ENCODE measurements at places on chromosomes 11 and 22.
A peak's percentile ranks its signal among the peaks of the same experiment; 100 is the strongest.

DNA sequence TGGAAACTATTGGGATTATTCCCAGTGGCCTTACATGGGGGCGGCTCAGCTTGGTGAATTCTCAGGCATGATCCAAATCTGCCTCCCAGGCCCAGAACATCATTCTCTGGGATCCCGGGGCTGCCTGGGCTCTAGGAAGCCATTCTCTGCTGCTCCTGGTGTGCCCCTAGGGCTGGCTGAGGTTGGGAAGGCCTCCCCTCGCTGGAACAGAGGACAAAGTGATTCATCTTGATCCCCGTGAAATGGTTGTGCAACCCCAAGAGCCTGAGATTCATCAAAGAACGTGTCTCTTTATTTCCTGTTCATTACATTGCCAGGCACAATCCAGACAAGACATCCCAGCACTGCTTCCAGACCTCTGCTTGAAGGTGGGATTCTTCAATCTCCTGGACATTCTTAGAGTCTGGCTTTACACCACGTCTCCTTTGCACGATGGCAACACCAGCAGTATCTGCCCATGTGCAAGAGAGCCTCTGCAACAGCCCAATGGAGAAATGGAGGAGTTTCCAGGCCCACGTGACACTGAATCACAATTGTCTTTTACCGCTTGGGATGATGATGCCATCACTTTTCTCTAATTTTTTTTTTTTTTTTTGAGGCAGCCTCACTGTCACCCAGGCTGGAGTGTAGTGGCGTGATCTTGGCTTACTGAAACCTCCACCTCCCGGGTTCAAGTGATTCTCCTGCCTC lies 52.3 kb downstream of the TST start:
- DNase-seq: no peak

GRCh38 chr22:37484480-37485394 lies 1.4 kb downstream of the MFNG start:
- DNase-seq: no peak

DNA sequence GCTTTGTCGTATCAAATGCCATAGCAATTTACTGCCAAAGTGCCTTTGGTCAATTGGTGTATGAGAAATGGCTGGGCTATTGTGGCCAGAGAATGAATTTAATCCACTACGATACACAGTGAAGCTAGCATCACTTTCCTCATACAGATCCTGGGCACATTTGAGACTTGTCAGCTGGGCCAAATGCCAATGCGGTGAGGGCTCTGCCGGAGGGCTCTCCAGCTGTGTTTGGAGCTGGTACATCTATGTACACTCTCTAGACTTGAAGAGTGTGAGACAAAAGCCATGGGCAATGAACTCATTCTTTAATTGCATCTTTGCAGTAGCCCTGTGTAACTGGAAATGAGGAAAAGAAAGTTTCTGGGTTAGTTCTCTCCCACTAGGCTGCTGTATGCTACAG lies 1052.9 kb downstream of the NTM start:
- no peak for DNase-seq

GRCh38 chr11:69369945-69370344 lies 76.0 kb downstream of the MYEOV start:
- DNase-seq: no peak

- no peak for DNase-seq
Observed at GRCh38 chr11:45806937-45807791, 2.2 kb downstream of the SLC35C1 start.

DNA sequence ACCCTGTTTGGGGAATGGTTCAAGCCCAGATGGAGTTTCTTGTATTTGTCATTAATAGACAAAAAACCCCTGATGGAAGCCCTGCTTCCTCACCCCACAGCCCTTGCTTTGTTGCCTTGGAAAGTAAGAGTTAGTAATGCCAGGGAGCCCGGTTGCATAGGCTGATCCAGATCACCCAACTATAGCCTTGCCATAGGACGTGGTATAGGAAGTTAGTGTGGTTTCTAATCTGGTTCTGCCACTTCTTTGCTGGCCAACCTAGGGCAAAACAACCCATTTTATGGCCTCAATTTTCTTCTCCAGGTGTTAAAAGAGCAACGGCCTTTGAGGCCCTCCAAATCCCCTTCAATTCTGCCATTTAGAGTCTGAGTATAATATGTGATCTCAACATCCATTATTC lies 97.9 kb downstream of the STIM1 start:
- no peak for DNase-seq

DNA sequence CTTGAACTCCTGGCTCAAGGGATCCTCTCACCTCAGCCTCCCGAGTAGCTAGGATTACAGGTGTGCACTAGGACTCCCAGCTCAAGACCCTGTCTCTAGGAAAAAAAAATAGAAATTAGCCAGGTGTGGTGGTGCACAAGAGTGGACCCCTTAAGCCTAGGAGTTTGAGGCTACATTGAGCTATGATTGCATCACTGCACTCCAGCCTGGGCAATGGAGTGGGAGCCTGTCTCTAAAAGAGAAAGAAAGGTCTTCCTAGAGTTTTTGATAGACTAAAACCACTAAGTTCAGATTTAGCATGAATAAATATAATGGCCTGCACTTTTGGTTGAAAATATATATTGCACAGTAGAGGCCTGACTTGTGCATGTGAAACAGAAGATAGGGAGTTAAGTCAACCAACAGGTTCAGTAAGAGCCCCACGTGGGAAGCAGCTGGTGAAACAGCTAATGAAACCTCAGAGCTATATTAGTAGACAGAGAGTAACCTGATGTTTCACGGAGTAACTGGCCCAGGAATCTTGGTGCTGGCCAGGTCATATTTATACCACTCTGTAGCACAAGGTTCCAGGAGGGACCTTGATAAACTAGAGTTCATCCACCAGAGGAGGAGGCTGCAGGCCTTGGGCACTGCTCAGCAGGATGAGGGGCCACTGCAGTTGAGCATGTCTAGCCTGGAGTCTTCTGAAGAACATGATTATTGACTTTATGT lies 4.6 kb upstream of the MICAL3 start:
- no peak for DNase-seq

GRCh38 chr11:125102510-125102909 lies 8.9 kb downstream of the TMEM218 start:
- DNase-seq: no peak

- peak; percentile 57 for DNase-seq
Observed at GRCh38 chr11:91248199-91248807, 976.3 kb upstream of the FAT3 start.

DNA sequence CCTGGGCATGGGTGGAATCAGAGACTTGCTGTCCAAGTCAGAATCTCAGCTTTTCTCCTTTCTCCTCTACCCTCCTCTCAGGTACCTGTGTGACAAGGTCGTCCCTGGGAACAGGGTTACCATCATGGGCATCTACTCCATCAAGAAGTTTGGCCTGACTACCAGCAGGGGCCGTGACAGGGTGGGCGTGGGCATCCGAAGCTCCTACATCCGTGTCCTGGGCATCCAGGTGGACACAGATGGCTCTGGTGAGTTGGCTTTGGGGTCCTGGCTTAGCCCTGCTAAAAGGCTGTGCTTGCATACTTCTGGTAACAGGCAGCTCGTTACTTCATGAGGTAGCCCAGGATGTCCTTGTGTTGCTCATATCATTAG lies 10.7 kb downstream of the MCM5 start:
- DNase-seq: no peak

GRCh38 chr11:15101072-15101709 lies 13.5 kb upstream of the INSC start:
- DNase-seq: peak; percentile 54

GRCh38 chr11:61126256-61126655 lies 24.0 kb downstream of the CD5 start:
- DNase-seq: no peak

DNA sequence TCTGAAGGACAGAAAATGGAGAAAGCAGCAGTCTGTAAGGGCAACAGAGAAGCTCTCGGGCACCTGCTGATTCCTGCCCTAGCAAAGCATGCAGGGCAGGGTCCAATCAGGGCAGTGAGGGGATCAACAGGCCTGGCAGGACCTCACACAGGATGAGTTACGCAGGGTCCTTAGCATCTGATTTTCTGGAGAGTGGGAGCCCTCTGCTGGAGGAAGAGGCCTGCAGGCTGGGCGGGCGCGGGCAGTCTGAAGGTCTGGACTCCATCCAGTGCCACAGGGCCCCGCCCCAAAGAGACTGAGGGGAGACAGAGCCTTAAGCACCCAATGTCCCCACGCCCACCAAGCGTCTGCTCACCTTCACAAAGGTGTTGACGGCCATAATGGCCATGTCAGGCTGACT lies 28.9 kb downstream of the AP1B1 start:
- peak; percentile 56 for DNase-seq

- no peak for DNase-seq
Observed at GRCh38 chr11:66904561-66904960, 47.7 kb downstream of the LRFN4 start.

DNA sequence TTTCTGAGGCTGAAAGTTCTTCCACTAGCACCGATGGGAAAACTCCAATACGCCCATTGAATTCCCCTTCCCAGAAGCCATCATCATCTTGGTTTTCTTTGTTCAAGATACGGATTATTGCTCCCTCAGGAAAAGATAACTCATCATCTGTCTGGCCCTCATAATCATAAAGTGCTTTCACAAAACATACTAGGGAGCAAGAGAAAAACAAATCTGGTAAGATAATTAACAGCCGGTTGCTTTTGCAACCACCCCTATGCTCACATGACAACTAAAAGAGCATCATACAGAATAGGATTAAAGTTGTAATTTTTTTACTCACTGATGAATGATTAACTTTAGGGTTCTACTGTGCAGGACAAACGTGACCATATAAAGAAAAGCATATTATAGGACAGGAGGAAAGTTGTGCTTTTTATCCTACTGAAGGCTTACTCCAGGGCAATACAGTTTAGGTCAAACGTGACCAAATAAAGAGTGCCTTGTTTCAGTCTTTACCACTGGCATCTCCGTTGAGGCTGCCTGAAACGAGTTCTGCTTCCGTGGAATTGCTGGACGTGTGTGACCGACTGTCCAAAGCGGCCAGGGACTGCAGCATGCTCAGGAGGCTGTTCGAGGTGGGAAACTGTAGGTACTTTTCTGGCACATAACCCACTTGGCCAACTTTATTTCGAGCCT lies 28.6 kb downstream of the ATG16L2 start:
- DNase-seq: no peak

DNA sequence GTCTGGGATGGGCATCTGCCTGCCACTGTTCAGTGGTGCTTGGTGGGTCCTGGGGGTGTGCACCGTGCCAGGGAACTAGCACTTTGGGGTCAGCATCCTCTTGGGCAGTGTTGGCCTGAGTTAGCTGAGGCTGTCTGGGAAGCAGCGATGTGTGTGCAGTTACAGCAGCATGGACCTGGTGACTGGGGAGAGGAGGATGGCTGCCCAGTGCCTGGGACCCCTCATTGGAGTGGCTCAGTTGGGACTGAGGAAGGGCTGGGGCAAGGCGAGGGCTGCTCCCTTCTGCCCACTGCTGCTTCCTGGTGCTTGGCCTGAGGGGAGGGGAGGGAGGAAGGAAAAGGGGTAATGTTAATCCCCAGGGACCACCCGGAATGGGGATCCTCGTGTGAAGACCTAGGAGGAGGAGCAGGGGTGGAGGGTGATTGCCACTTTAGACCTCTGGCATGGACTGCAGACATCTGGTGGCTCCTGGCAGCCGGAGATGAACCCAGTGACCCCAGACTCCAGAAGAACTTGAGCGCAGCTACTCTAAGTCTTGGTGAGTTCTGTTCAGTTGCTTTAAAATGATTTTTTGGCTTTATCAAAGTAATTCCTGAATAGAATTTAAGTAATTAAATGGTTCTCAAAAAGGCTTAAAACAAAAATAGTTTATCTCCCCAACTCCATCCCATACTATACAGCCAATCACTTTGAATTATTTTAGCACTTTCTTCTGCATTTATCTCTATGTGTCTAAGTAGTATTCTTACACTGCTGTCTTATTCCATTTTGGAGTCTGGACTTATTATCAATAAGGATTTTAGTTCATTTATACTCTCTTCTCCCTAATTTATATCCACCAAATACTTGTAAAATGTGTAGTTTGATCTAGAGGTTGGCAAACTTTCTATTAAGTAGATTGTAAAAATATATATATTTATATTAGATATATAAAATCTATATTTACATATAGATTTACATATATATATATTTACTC lies 15.4 kb upstream of the TMEM191C start:
- no peak for DNase-seq

DNA sequence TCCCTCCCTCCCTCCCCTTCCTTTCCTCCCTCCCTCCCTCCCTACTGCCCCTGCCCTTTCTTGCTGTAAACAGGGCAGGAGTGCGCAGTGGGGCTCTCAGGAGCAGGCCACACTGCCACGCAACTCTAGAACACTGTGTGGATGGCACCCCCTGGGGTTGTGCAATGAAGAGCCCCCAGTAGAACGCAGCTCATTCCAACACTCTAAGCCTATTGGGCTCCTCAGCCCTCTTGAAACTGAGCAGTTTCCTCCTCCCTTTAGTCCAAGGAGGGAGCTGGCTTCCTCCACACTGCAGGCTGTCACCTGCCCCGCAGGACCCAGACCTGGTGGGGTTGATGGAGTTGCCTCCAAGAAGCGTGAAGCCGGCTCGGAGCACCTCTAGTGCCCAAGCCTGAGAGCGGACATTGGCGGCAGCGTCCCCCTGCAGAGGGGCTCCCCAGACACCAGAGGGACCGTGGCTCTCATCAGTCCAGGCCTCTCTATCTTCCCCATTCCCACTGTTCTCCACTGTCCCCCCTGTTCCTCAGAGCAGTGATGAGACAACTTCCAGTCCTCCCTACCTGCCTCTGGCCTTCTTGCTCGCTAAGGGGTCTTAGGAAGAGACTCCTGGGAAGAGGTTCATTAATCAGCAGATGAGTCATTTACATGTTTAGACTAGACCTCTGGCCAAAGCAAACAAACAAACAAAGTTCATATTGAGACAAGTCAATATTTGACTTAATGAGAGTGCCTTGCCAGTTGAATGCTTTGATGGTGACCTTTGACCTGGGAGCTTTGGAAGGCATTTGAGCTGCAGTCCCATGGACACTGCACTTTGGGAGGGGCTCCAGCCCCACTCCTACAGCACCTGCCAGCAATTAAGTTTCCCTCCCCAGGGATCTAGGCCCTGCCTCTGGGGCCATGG lies 64.0 kb downstream of the RPUSD4 start:
- DNase-seq: no peak

DNA sequence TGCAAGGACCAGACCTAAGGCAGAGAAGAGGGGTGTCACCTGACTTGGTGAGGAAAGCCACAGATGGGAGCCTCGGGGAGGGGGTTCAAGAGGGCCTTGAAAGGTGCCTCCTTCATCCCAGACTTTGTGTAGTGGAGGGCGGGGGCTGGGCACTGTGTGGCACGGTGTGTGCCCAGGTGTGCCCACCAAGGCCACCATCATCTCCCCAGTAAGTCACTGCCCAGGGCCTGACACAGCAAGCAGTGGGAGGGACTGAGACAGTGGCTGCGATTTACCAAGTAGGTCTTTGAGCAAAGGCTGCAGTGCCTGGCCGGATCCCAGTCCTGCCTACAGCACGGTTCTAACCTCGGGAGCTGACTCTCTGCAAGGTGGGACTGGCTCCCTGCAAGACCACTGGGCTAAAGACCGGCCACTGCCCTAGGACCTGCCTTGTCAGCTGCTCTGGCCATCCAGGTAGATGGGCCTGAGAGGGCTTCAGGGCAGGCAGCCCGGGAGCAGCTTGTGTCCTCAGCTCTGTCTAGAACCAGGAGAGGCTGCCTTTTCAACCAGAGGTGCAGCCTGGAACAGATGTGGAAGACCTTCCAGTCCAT lies 1.4 kb downstream of the OSM start:
- no peak for DNase-seq

- DNase-seq: peak; percentile 99
Observed at GRCh38 chr11:12086271-12087074, 23.9 kb upstream of the MICAL2 start.
